ENCODE measurements at places on chromosomes 4 and X.

- no peak for DNase-seq
These were observed 7.6 kb downstream of the ACSL1 start for GRCh38 chr4:184818216-184818564.

GRCh38 chrX:50002067-50002714, 79.8 kb downstream of the CLCN5 start:
- no peak for DNase-seq

DNA sequence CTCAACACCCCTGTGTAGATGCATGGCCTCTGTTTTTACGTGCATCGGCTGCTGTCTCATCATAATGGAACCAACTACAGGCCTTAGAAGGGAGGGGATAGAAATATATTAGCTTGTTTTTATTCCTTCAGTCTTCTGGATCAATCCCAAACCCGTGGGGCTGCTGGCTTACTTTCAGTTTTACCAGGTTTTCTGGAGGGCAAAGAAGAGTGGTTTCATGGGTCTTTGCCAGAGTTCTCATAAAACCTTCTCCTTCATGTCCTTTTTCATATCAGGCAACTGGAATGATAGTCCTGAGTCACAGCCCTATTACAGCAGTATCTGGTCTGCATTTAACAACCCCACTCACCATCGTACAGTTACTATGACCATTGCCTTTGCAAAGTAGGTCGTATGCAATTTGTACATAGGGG, 34.6 kb downstream of the PPP2R2C start:
- no peak for DNase-seq

GRCh38 chrX:68511255-68511654, 12.4 kb downstream of the YIPF6 start:
- no peak for DNase-seq

DNA sequence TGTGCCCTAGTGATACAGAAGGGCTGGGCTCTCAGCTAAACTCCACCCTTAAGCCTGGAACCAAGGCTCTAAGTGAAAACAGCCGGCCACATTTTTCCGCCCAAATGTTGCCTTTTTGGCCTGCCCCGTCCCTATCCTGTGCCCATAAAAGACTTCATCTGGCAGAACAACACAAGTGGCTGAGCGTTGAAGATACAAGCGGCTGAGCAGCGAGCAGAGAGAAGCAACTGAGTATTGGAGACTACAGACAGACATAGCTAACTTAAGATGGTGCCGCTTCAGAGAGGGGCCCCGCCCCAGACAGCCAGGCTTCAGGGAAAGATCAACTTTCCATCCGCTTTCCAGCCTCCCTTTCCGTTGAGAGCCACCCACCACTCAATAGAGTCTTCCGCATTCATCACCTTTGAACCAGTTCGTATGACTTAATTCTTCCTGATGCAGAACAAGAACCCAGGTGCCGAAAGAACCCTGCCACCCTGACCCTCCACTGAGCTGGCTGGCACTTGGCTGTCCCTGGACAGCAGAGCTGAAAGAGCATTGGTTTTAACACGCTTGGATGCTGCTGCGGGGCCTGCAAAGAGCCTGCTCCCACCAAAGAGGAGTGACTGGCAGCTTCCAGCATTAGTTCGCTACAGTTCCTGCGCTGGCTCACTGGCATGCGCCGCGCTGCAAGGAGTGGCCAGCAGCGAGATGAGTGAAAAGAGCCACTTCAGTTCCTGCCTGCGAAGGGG, 853.2 kb upstream of the INTU start:
- DNase-seq, result no peak

- no peak for DNase-seq
These were observed 45.7 kb downstream of the FHDC1 start for GRCh38 chr4:152981842-152982241.

GRCh38 chrX:134718966-134719317, 60.7 kb upstream of the PLAC1 start:
- DNase-seq, result no peak

DNA sequence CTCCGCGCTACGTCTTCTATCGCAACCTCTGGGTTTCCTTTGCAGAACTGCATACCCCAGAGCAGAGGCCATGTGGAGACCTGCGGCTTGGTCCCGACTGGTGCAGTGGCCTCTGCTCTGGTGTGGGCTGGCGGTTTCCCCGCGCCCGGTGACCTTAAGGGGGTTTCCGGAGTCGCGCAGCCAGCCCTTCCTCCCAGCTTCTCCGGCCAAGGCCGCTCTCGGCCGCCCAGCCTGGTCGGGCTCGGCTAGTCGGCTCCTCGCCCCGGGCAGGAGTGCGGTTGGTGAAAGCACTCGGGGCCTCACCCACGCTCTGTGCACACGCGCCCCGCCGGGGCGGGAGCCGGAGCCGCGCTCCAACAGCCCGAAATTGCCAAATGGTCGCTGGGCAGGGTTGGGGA, 84.9 kb downstream of the BCOR start:
- peak; percentile 4 for DNase-seq

DNA sequence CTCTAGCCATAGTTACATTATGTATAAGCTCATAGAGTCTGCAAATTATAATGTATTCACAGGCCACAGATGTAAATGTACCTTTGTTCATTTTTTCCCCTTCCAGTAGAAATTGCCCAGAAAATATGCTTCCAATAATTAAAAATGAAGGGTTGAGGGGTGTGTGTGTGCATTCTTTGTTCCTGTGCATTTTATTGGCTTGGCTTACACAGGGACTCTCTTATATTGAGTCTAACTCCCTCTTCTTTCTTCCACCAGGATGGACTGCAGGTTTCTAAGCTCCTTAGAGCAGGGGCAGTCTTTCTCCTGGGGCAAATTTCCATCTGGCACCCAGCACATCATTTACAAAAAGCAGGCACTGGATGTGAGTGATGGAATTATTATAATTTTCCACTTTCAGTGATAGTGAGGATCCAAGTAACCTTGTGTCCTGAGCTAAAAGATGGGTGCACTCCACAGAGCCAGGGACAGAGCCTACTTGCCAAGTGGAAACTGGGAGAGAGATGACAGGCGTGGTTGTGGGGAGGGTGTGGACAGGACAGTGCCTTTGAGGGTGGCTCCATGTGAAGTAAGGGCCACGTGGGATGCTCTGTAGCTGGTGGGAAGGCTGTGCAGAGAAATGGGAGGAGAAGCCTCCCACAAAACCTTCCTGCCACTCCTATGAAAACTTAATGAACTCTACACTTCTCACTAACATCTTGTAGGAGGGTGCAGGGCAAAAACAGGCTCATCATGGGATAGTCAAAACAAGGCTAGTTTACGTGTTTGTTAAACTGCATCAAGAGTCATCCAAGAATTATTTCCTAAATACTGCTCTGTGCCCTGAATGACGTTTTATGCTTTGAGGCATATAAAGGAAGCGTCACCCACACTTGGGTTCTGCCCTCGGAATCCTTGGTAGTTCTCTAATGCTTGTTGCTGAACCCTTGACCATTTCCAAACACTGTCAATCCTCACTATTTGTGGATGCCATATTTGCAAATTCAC, 16.0 kb downstream of the IGFBP7 start:
- no peak for DNase-seq

- no peak for DNase-seq
These were observed 52.8 kb upstream of the ANKRD17 start for GRCh38 chr4:73311428-73311827.

DNA sequence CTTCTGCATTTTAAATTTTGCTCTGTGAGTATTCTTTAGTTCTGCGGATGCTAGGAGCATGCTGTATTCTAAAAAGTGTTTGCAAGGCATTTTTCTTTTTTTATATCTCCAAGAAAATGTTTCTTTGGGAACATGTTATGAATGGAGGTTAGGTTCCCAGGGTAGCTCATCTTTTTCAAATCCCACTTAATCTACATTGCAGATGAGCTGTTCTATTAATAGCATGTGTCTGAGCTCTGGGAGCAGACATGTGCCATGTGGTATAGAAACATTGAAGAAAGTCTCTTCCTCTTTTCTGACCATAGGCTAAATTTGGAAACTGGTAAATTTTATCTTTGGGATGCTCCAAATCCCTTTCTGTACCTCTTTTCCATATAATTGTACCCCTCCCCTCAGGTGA, 23.2 kb downstream of the DIAPH2 start:
- no peak for DNase-seq

DNA sequence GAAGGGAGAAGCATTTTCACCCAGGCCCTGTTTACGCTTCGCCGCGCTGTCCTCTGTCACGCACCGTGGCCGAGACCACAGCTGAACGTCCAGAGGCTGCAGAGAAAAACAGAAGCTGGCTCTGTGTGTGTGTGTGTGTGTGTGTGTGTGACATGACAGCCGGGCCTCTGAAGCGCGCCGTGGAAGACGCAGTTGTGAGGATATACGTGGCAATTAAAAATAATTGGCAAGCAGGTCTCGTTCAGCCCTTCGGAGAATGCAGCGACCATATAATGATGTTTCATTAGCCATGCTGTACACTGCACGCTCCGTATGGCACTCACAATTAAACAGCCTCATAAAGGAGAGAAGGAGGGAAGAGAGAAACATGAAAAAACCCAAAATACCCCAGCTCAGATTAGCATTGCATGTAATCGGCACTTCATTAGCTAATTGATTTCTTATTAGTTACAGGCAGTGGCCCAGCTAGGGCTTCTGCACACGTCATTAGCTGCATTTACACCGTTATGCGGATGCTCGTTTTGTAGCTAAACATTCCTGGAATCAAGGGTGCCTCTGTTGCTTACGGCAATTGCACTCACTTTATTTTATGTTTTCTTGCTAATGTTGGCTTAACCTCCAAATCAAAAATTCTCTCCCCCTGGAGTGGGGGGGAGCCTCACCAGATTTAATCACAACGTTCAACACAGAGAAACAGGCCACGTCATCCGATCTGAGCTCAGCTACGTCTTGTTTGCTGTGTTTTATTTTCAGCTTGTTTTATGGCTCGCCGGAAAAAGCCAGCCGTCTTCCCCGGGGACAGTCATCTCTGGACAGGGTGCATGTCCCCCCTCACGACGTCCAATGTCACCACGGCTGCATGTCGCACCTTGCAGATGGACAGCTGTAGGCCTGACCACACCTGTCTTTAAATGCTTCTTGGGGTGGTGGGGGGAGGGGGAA, 74.6 kb upstream of the SHOX start:
- DNase-seq, result no peak

- no peak for DNase-seq
These were observed 23.9 kb downstream of the APOO start for GRCh38 chrX:23883737-23884354.

DNA sequence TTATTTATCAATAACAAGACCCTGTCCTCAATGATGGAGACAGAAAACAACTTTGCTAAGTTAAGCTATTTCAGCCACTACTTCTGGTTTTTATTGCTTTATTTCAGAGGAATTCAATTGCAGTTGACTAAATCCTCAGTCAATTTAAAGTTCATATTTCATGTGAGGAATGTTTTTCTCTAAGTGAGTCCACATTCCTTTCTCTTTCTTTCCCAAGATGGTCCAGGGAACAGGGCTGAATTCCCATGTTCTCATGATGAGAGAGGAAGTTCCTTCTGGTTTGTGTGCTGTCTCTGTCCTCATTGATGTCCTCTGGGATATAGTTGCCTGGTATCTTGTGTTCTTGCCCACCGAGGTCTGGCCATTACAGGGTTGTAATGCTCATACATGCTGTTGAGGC, 117.2 kb downstream of the SLIT2 start:
- no peak for DNase-seq

Measured in activated CD4-positive, alpha-beta T cell treated with anti-CD3 and anti-CD28 coated beads, Interleukin-2, amount 50 U/mL, for 1 hour (primary cell).